ENCODE measurements at places on chromosomes 12 and 14.

- peaks cover 3% of the 10 kb centered on the region for H3K36me3 ChIP-seq
- no peak overlapping the region for H3K4me3 ChIP-seq
- no peak for DNase-seq
Observed at GRCh38 chr12:26867080-26867479, 34.1 kb upstream of the ITPR2 start.

- H3K4me3 ChIP-seq = no peak overlapping the region
- no peaks in the 10 kb centered on the region for H3K27me3 ChIP-seq
- no peak for DNase-seq
- peaks cover 91% of the 10 kb centered on the region for H3K36me3 ChIP-seq
- H3K4me1 ChIP-seq = peaks cover 45% of the 10 kb centered on the region
Observed at GRCh38 chr14:101861464-101861863, 100.0 kb downstream of the PPP2R5C start.

DNA sequence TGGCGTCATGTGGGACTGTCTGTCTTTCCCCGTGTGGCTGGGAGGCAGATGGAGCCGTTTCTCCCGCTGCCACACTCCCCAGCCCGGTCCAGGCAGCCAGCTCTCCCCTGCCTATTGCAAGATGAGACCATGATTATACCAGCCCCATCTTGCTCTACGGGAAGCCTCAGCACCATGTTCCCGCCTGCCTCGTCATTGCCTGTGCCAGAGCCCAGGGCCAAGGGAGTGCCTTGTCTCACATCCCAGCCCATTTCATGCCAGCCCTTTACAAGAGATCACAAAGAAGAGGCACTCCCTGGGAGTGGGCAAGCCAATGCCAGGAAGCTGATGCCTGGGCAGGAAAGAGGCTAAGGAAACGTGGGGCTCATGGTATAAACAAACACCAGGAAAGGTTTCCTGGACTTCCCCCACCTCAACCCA, 23.9 kb downstream of the GPR68 start:
- H3K4me1 ChIP-seq = peaks cover 44% of the 10 kb centered on the region
- no peak overlapping the region for H3K4me3 ChIP-seq
- peaks cover 36% of the 10 kb centered on the region for H3K36me3 ChIP-seq
- no peak for DNase-seq

GRCh38 chr12:71438670-71439361, 782 bp upstream of the LGR5 start:
- H3K4me1 ChIP-seq = peaks cover 11% of the 10 kb centered on the region
- H3K27ac ChIP-seq = no peak overlapping the region
- H3K36me3 ChIP-seq = no peaks in the 10 kb centered on the region
- no peak for DNase-seq
- peaks cover 51% of the 10 kb centered on the region for H3K27me3 ChIP-seq

DNA sequence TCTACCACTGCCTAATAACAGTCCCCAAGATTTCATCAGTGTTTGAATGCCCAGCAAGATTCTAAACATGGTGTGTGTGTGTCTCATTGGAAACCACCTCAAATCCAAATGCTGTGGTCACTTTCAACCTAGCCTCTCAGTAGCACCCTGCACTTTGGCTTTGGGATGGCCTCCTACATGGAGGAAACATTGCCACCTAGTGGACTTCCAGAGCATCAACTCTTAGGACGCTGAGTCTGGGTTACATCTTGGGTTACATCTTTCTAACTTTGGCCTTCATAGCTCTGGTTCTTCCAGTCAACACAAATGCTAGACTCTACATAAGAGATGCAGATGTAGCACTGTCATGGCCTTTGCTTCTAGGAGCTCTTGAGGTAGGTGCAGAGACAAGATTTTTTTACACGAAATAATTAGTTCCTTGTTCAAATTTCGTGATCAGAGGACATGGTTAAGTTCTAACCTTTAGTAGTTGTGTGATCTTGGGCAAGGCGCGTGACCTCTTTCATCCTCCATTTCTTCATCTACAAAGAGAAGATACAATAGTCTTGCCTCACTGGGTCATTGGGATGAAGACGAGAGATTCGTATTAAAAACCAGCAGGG, 113.5 kb upstream of the VASH1 start:
- no peak for DNase-seq
- H3K36me3 ChIP-seq = no peaks in the 10 kb centered on the region
- H3K4me3 ChIP-seq = no peak overlapping the region
- no peaks in the 10 kb centered on the region for H3K4me1 ChIP-seq
- H3K27ac ChIP-seq = no peak overlapping the region

GRCh38 chr12:49553512-49554088, 14.3 kb downstream of the MCRS1 start:
- no peak overlapping the region for H3K27ac ChIP-seq
- peaks cover 10% of the 10 kb centered on the region for H3K4me1 ChIP-seq
- H3K36me3 ChIP-seq = peaks cover 10% of the 10 kb centered on the region
- peaks cover 22% of the 10 kb centered on the region for H3K27me3 ChIP-seq

DNA sequence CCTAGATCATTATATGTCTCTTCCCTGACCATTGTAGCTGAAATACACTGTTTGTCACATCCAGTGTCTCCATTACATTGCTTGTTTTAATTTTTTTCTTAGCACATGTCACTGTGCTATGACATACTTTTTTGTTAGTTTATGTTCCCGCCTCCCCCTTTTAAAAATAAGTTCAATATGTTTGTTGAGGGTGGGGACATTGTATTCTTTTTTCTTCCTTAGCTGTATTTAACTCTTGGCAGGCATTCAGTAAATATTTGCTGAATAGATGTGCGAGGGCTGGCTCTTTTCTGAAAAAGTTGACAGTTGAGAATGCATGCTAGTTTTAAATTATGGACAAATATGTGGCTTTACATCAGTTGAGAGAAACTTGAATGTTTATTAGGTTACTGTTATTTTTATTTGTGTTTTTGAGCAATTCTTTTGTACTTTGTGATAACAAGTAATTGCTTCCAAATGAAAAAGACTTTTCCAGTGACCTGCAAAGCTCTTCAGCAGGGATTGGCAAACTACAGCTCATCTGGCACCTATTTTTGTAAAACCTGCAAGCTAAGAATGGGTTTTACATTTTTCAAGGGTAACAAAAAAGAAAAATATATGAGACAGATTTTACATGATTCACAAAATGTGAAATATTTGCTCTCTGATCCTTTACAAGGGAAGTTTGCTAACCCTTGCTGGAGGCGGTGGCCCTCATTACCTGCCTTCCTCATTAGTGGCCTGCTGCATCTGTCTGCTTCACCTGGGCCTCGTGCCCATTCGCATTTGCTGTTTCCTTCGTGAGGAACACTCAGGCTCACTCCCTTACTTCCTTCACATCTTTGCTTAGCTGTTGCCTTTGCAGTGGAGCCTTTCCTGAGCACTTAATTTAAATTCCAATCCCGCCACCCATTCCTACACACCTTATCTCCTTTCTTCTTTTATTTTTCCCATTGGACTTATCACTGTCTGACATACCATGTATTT, 229.4 kb downstream of the ERC1 start:
- no peaks in the 10 kb centered on the region for H3K36me3 ChIP-seq
- no peaks in the 10 kb centered on the region for H3K27me3 ChIP-seq
- H3K4me3 ChIP-seq = no peak overlapping the region
- DNase-seq = no peak
- H3K27ac ChIP-seq = no peak overlapping the region
- H3K4me1 ChIP-seq = no peaks in the 10 kb centered on the region

DNA sequence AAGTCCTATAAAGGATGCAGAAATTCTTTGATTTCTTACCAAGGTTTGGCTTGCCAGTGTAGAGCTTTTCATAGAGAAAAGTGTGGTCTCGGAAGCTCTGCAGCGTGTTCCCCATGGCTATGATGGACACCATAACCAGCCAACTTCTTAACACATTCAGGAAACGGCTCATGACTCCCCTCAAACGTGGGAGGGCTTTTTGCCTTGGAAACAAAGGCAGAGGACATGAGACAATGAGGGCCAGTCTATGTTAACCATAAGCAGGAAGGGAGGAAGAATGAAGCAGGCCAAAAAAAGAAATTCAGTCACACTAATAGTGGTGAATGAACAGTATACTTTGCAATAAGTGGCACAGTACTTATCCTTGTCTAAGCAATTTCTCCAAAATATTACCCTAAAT, 3.3 kb downstream of the ERG28 start:
- H3K36me3 ChIP-seq = peaks cover 34% of the 10 kb centered on the region
- H3K27me3 ChIP-seq = no peaks in the 10 kb centered on the region
- no peak overlapping the region for H3K27ac ChIP-seq
- no peak overlapping the region for H3K4me3 ChIP-seq
- DNase-seq = no peak

DNA sequence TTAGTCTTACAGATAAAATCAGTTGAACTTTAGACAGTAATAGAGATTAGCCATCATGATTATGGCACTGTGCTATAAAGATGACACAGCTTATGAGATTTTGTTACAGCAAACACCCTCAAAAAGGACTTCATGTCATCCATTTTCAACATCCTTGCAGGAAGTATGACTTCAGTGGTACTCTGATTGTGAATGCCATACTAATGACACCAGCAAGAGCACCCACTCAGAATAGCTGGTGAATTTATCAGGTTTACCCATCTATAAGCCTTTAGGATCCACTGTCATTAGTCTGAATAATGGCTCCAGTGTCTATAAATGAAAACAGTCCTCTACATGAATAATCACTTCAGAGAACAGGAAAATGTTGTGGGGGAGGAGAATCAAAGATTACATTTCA, 615.2 kb downstream of the RPS29 start:
- H3K27ac ChIP-seq = no peak overlapping the region
- DNase-seq = no peak
- no peaks in the 10 kb centered on the region for H3K4me1 ChIP-seq
- no peak overlapping the region for H3K4me3 ChIP-seq
- H3K27me3 ChIP-seq = no peaks in the 10 kb centered on the region
- no peaks in the 10 kb centered on the region for H3K36me3 ChIP-seq

DNA sequence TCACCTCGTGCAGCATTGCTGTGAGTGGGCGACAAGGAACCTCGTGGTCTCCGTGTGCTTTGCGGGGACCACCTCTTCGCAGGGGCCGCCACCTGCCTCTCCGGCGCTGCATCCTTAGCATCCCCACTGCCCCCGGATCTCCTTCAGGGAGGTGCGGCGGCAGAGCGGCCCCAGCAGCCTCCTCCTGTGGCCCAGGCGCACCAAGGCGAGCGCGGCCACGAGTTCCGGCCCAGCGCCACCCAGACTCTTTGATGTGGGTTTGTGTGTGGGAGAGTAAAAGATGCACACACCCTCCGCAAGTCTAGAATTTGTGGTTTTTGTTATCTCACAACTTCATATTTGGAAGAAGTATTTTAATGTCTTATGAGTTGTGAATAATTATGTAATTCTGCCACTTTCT, 118.8 kb upstream of the DIO3 start:
- peaks cover 35% of the 10 kb centered on the region for H3K4me1 ChIP-seq
- peak overlapping the region; percentile 85 for H3K27ac ChIP-seq
- peaks cover 4% of the 10 kb centered on the region for H3K36me3 ChIP-seq
- H3K4me3 ChIP-seq = peak overlapping the region; percentile 72
- peaks cover 55% of the 10 kb centered on the region for H3K27me3 ChIP-seq
- peak; percentile 70 for DNase-seq

- H3K36me3 ChIP-seq = no peaks in the 10 kb centered on the region
- no peak overlapping the region for H3K27ac ChIP-seq
- H3K4me3 ChIP-seq = no peak overlapping the region
- H3K4me1 ChIP-seq = no peaks in the 10 kb centered on the region
- no peak for DNase-seq
- H3K27me3 ChIP-seq = peaks cover 5% of the 10 kb centered on the region
Observed at GRCh38 chr12:25887367-25887766, 71.1 kb upstream of the RASSF8 start.

GRCh38 chr14:105710119-105711043, 184.0 kb downstream of the TMEM121 start:
- no peaks in the 10 kb centered on the region for H3K36me3 ChIP-seq
- H3K4me1 ChIP-seq = no peaks in the 10 kb centered on the region
- no peaks in the 10 kb centered on the region for H3K27me3 ChIP-seq
- no peak overlapping the region for H3K4me3 ChIP-seq
- no peak for DNase-seq

- DNase-seq = no peak
- no peaks in the 10 kb centered on the region for H3K27me3 ChIP-seq
- H3K27ac ChIP-seq = peak overlapping the region; percentile 32
- H3K4me3 ChIP-seq = peak overlapping the region; percentile 13
Observed at GRCh38 chr12:79920421-79921238, 14.3 kb downstream of the PPP1R12A start.

DNA sequence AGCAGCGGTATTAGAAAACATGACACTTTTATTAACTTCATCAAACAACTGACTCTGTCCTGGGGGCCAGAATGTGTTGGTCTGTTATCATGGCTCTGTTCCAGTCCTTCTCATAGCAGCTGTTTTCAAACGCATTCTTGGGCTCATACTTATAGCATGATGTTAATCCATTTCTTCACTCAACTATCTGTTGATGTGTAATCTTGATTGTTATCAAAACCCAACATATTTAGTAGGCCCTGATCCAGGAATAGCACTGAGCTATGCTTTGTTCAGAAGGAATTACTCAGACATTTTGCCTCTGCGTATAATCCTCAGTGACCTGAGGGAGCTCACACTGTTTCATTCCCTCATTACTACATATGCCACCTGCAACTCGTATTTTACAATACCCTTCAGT, 315.9 kb downstream of the BMP4 start:
- no peak overlapping the region for H3K27ac ChIP-seq
- no peak for DNase-seq
- H3K36me3 ChIP-seq = no peaks in the 10 kb centered on the region
- H3K4me3 ChIP-seq = no peak overlapping the region
- H3K4me1 ChIP-seq = no peaks in the 10 kb centered on the region
- no peaks in the 10 kb centered on the region for H3K27me3 ChIP-seq

DNA sequence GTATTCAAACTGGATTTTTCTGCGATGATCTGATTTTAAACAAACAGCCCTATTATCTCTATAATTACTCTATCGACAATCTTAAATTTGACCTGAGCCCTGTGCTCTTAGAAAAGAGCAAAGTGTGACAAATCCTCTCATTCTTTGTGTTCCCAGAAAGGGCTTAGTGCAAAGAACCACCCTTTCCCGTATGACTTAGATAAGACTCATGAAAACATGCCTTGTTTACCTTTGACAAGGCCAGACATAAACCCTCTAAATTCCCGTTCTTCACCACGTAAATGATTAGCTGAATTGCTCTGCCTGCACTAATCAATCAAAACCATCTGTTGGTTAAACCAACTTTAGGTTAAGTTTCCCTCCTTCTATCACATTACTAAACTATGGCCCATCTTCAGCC, 285.7 kb upstream of the SEL1L start:
- H3K4me1 ChIP-seq = no peaks in the 10 kb centered on the region
- no peak for DNase-seq
- H3K27me3 ChIP-seq = no peaks in the 10 kb centered on the region
- H3K36me3 ChIP-seq = no peaks in the 10 kb centered on the region
- H3K4me3 ChIP-seq = no peak overlapping the region

GRCh38 chr12:104049903-104050356, at the start of gene GLT8D2:
Gene GLT8D2 (minus strand): TSS chr12:104050187. CDS start chr12:104019648, 30,539 bp downstream.
- peaks cover 48% of the 10 kb centered on the region for H3K27me3 ChIP-seq
- no peak within 1 kb of the TSS for H3K27ac ChIP-seq

- H3K36me3 ChIP-seq = peaks cover 42% of the 10 kb centered on the region
- no peak for DNase-seq
- H3K4me1 ChIP-seq = peaks cover 14% of the 10 kb centered on the region
- no peaks in the 10 kb centered on the region for H3K27me3 ChIP-seq
- no peak overlapping the region for H3K4me3 ChIP-seq
Observed at GRCh38 chr14:49615776-49616175, 4.7 kb downstream of the RPL36AL start.

- H3K36me3 ChIP-seq = no peaks in the 10 kb centered on the region
- H3K27me3 ChIP-seq = no peaks in the 10 kb centered on the region
- H3K4me1 ChIP-seq = no peaks in the 10 kb centered on the region
- H3K4me3 ChIP-seq = no peak overlapping the region
Observed at GRCh38 chr14:22143363-22143762, 445.7 kb downstream of the DAD1 start.
